CD8-positive, alpha-beta memory T cell (primary cell): ENCODE measurements at places on chromosomes 6 and 20. TPM values are rescaled to one million over a fixed set of nuclear protein-coding genes. Genes with fewer than 3 reads are reported as not detected.

HLA-DQA2 gene
- total RNA-seq, result 1.2 TPM

PPP1R16B gene
- total RNA-seq, result 171 TPM

NMBR gene
- not detected for total RNA-seq

PNPLA1 gene
- total RNA-seq, result not detected

MACROD2 gene
- total RNA-seq, result not detected

GRCh38 chr6:134741200-134741536 lies 208.7 kb downstream of the ALDH8A1 start:
- H3K4me1 ChIP-seq, result no peaks in the 10 kb centered on the region
- no peak for DNase-seq
- no peaks in the 10 kb centered on the region for H3K36me3 ChIP-seq

GRCh38 chr6:130879826-130880225 lies 52.6 kb downstream of the SMLR1 start:
- no peak for DNase-seq
- no peak overlapping the region for H3K4me3 ChIP-seq
- no peaks in the 10 kb centered on the region for H3K27me3 ChIP-seq
- H3K4me1 ChIP-seq, result no peaks in the 10 kb centered on the region
- H3K36me3 ChIP-seq, result no peaks in the 10 kb centered on the region

DNA sequence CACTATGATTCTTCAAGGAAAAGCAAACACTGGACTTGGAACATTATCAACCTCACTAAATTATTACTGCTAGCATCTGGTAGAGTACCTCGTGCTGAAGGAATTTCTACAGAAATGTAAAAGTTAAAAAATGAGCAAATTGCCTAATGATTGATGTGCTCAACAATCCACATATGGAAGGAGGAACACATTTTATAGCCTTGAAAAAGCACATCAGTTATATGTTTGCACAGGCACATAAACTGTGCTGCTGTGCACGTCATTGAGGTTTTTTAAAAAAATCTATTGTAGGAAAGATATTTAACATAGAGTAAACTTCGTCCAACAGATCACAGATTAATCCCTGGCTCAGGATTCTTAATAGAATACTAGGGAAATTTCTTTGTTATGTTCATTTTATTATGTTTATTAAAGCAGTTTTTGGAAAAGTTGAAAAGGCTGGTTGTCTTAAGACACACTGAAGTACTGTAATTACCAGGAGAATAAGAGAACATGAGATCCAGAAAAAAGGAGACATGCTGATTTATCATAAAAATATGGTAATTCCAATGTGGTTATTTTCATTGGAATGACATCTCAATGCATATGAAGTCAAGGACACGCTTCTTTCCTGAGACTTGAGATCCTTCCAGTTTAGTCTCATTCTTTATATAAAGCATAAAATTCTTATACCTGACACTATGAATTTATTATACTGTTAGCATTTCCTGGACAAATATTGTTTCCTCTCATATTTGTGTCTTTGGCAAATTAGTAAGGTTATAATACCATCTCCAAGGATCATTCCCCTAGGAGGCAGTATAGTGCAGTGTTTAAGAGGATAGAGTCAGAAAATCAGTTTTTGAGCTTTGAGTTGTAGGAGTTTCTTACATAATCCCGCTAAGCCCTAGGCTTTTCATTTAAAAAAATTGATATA lies 511.1 kb downstream of the TENT5A start:
- no peaks in the 10 kb centered on the region for H3K27me3 ChIP-seq
- DNase-seq, result no peak

DNA sequence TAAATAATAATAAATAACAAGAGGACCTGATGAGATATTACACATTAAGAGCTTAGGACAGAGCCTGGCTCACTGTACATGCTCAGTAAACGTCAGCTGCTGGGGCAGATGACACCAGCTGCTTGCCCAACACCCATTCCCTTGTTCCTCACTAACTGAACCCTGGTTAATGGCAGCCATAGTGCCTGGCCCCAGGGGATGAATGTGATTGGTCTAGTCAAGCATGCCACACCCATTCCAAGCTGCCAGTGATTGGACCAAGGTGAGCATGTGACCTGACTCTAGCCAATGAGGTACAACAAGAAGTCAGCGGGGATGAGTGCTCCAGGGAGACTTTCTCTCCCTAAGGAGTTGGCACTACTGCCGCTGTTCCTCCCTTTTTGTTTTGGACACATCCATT lies 85.1 kb upstream of the PTPN1 start:
- no peaks in the 10 kb centered on the region for H3K27me3 ChIP-seq
- H3K36me3 ChIP-seq, result no peaks in the 10 kb centered on the region
- H3K4me1 ChIP-seq, result peaks cover 3% of the 10 kb centered on the region

DNA sequence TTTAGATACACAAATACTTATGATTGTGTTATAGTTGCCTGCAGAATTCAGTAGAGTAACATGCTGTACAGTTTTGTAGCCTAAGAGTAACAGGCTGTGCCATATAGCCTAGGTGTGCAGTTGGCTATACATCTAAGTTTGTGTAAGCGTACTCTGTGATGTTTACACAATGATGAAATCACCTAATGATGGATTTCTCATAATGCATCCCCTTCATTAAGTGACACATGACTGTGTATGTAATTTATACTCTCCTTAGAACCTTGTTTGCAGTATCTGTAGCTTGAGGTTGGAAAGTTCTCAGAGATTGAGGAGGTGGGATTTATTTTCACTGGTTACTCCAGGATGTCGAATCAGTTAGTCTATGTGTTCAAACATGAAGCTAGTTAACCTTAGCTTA lies 67.0 kb upstream of the TMEM30A start:
- H3K4me3 ChIP-seq, result no peak overlapping the region
- no peaks in the 10 kb centered on the region for H3K36me3 ChIP-seq
- no peak overlapping the region for H3K27ac ChIP-seq

DNA sequence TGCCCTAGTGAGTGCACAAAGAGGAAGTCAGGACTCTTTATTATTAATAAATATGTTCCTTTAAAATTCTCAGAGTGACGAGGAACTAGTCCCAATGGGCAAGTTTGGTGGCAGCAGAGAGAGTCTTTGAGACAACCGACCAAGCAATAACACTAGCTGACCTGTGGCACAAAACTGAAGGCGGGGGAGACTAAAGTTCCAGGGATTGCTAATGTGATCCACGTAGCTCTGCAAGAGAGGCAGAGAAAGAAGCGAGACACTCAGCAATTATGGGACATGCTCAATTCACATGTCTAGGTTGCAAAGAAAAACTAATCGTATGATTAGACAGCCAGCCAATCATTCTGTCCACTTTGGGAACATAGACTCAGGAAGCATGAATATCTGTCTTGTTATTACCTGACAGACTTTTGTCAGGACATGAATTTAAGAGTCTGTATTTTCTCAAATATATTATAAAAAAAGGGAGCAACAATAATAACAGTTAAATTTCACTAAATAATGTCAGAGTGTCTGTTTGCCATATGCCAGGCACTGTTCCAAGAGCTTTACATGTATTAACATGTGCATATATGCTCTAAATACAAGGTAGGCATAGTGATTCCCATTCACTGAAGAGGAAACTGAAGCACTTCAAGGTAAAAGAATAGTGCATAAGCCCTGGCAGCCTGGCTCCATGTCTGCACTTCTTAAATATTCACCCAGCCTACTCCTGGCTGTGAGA lies 81.0 kb downstream of the COL9A1 start:
- no peak overlapping the region for H3K27ac ChIP-seq
- no peak overlapping the region for H3K4me3 ChIP-seq
- H3K4me1 ChIP-seq, result no peaks in the 10 kb centered on the region
- H3K27me3 ChIP-seq, result no peaks in the 10 kb centered on the region
- H3K36me3 ChIP-seq, result no peaks in the 10 kb centered on the region
